ENCODE measurements at places on chromosomes 6 and 20.

GRCh38 chr6:36330366-36330765 lies 6.3 kb downstream of the BNIP5 start:
- no peak for DNase-seq

- no peak for DNase-seq
These were observed 137.7 kb downstream of the INSM1 start for GRCh38 chr20:20505554-20505953.

- no peak for DNase-seq
These were observed 254.3 kb downstream of the LMBRD1 start for GRCh38 chr6:69542494-69542893.

GRCh38 chr6:161637658-161638057 lies 363.8 kb upstream of the AGPAT4 start:
- no peak for DNase-seq

DNA sequence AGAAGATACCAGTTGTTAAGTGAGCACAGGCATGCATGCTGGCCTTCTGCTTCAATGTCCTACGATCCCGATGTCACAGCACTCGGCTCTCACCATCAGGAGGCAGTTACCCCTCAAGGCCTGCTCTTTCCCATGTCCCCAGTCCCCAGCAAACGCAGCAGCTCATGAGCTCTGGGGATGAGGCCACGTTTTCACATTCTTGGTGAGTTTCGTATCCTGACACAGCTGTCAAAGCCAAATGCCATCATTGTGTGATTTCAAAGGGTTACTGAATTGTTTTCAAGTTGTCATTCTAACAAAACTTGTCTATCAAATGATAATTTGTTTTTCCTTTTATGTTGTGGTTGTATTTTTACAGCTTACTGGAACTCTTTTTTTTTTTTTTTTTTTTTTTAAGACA lies 226.9 kb upstream of the KCNG1 start:
- no peak for DNase-seq

DNA sequence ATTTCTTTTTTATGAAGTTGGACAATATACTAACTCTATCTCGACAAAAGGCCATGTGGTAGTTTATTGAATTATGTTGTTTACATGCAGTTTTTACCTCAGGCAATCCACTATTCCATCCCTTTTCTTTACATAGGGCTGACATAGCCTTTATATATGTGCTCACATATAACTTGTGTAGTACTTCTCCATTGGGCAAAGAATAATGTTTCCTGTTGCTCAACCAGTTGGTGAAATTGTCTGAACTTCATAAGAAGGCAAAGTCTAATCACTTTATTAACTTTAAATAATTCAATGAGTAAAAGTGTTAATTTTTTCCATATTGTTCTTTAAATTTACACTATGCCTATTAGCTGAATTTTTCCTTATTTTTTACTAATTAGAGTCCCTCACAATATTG lies 1272.1 kb downstream of the EPHA7 start:
- DNase-seq: no peak

- DNase-seq: no peak
These were observed 135.5 kb upstream of the SUPT3H start for GRCh38 chr6:45513213-45513618.

Data from fibroblast of skin of left quadriceps (primary cell).